ENCODE measurements at places on chromosomes 11 and 22.

GRCh38 chr11:2869134-2869526 lies 16.4 kb downstream of the CDKN1C start:
- no peak for DNase-seq

DNA sequence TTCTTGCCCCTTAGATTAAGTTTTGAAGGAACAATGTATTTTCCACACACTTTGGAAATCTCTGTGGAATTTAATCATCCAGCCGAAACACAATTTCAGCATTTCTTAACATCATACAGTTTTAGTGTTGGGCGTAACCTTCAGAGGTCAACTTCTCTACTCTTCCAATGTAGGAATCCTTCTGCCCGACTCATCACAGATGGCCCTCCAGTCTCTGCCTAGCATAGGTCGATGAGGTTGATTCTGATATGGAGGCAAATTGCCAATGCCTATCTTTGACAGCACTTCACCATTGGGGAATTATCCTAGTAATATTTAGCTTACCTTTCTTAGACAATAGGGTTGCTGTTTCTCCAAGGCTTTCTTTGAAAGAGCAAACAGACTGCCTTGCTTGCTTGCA lies 175.7 kb upstream of the TTC12 start:
- no peak for DNase-seq

GRCh38 chr11:20861322-20861721 lies 191.9 kb downstream of the NELL1 start:
- no peak for DNase-seq

GRCh38 chr11:73317373-73317772 lies 9.3 kb downstream of the ARHGEF17 start:
- no peak for DNase-seq

DNA sequence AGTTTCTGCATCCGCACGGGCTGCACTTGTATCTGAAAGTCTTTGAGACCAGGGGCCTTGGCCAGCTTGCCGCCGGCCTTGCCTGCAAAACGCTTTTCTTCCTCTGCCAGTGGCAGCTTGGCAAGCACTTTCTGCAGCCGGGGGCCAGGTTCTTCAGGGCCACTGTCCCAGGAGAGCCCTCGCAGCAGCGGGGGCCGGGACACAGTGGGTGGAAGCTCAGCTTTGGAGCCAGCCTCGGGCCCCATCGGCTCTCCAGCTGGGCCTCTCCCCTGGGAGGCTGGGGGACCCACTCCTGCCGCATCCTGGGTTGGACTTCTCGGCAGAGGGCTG lies 57.5 kb upstream of the LYVE1 start:
- no peak for DNase-seq

- no peak for DNase-seq
These were observed 9.4 kb downstream of the ADAMTS15 start for GRCh38 chr11:130457623-130458409.

DNA sequence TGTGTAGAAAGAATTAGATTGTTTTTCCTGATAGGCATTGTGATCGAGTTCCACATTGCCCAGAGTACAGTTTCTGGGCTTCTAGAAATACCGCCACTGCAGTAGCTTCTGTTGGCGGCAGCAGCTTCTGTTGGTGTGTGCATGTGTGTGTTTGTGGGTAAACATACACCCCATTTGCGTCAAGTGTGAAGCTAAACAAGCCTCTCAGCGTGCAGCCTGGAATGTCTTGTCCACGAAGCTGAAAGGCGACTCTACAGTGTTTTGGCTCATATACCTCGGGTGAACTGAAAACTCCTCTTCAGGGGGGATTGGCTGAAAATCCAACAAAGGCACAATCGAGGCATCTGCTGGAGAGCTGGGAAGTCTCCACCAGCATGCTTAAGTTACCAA lies 112.0 kb upstream of the E2F8 start:
- DNase-seq, result no peak

- no peak for DNase-seq
These were observed 752 bp downstream of the POU2AF1 start for GRCh38 chr11:111378185-111378860.

- peak; percentile 16 for DNase-seq
These were observed 24.6 kb upstream of the RTL6 start for GRCh38 chr22:44522526-44523170.

GRCh38 chr22:27726331-27726685 lies 75.2 kb downstream of the MN1 start:
- no peak for DNase-seq

GRCh38 chr11:15189641-15190365 lies 75.1 kb downstream of the INSC start:
- DNase-seq, result no peak

GRCh38 chr11:100964435-100964834 lies 165.2 kb downstream of the PGR start:
- DNase-seq, result no peak

DNA sequence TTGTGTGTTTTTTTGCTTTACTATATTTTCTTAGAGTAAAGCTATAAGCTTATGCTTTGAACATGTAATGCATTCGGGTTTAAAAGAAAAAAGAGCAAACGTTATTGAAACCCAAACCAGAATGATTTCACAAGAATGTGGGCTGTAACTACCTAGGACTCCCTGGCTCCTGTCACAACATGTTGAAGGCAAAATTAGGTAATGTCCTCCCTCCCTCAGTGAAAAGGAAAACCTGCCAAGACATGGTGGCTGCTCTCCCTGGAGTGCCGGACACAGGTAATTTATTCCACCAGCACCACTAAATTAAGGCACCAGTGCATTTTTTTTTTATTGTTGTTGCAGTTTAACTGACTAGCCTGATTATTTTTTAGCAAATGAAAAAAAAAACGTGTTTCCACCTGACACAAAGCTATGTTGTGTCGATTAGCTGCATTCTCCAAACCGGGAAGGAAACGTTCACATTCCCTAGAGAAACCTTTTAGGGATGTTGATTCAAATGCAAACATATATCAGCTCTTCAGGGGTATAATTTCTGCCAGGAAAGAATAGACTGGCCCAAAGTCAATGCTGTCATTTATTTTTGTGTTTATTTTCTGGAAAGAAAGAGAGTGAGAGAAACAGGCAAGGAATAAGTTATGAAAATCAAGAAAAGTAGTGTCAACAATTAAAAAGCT lies 134.6 kb downstream of the CCDC34 start:
- DNase-seq, result no peak

DNA sequence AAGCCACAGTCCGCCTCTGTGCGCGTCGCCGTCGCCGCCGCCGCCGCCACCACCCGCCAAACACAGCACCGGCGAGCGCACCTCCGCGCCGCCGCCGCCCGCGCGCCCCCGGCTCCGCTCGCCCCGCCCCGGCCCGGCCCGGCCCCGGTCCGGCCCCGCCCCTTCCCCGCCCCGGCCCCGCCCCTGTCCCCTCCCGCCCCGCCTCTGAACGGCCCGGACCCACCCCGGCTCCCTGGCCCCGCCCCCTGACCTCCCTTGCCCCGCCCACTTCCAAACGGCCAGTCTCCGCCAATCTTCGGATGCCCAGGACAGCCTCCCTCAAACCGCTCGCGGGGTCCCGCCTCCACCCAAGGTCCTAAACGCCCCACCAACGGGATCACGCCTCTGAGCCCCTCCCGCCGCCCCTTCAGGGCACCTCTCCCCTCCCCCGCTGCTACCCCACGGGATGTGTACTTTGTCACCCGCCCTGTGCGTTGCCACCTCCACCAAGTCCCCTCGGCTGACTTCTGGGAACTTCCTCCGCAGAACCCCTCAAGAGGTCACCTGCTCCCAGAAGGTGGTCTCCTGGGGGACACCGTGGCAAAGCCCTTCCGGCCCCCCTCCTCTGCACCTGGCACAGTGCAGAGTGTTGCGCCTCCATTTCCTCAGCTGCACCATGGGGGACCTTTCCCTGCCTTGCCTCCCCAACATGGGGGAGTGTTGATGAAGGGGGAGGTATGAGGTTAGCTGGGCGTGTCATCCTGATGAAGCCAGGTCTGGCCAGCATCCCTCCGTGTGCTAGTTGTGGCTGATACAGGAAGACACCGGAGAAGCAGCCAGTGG lies at the start of gene KIAA0930:
KIAA0930 (minus strand) TSS at position 85 of the 822 bp plus-strand sequence. CDS start 191 bp downstream, outside the sequence.
- DNase-seq, result peak; percentile 90

GRCh38 chr22:41447435-41448188 lies 1.0 kb upstream of the TOB2 start:
- DNase-seq, result peak; percentile 74

DNA sequence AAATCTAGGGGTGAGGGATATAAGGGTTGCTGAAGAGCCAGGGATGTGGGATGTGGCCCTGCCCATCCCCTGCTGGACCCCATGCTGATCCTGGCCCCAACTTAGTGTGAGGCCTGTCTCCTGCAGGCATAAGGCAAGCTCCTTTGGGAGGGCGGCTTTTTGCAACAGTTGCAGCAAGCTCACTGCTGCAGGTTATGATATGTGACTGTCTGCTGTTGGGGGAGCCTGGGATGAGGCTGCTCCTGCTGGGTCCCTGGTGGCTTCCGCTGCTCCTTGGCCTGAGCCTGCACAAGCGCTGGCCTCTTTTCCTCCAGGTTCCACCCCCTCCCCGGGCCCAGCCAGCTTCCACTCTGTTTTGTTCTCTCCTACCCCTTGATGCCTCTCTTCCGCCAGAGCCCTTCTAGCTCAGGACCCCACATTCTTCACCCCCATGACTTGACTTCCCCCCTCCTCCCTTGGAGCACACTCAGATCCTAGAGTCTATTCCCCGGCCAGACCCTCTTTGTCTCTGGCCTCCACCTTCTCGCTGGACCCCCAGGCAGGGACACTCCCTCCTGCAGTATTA lies 35.0 kb upstream of the SYT13 start:
- no peak for DNase-seq

All from H9 (cell line).